ENCODE measurements at places on chromosomes 12 and 14.

DNA sequence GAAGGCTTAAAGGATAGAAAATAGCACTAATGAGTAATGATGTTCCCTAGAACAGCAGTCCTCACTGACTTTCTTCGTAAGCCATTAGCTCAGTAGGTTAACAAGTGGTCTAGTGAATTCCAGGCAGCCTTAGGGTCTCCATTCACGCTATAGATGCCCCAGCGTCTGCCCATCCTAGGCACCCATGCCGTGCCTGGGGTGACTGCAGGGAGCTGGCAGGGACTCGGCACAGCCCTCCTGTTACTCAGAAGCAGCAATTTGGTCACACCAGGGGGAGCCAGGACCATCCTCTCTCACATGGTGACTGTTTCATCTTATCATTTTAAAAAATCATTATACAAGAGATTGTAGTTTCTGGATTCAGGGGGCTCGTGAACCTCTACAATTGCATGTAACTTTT is 66.0 kb upstream of the TRAF3 start:
- no peak for DNase-seq

DNA sequence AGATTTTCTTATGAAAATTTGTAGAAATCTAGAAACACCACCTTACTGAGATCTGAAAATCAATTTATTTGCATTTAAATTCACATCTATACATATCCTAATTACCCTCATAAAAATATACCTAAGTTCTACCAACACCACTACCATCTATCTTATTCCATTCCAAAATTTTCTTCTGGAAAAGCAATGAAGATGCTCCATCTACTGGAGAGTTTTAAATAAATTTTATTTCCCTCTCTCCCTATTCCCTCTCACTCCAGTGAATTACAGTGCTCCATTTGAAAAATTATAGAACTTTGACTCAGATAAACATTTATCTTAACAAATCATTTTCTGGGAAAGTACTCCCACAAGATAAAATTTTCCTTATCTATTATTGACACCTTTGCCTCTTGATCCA is 2.3 kb upstream of the C14orf39 start:
- no peak for DNase-seq

DNA sequence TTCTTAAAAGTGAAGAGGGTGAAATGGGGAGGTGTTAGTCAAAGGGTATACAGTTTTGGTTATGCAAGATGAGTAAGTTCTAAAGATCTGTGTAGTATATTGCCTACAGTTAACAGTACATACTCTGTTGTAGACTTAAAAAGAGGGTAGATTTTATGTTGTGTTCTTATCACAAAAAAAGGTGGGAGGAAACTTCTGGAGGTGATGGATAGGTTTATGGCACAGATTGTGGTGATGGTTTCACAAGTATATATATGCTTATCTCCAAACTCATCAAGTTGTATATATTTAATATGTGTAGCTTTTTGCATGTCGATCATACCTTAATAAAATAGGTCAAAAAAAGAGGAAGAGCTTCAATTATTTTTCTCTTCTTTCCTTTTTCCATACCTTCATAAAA is 64.0 kb downstream of the PDE3A start:
- DNase-seq = no peak

- DNase-seq = no peak
Measured at GRCh38 chr12:120408771-120409170, 29.1 kb upstream of the COX6A1 start.

GRCh38 chr14:74574706-74575105 is 37.3 kb downstream of the LTBP2 start:
- peak; percentile 51 for DNase-seq

DNA sequence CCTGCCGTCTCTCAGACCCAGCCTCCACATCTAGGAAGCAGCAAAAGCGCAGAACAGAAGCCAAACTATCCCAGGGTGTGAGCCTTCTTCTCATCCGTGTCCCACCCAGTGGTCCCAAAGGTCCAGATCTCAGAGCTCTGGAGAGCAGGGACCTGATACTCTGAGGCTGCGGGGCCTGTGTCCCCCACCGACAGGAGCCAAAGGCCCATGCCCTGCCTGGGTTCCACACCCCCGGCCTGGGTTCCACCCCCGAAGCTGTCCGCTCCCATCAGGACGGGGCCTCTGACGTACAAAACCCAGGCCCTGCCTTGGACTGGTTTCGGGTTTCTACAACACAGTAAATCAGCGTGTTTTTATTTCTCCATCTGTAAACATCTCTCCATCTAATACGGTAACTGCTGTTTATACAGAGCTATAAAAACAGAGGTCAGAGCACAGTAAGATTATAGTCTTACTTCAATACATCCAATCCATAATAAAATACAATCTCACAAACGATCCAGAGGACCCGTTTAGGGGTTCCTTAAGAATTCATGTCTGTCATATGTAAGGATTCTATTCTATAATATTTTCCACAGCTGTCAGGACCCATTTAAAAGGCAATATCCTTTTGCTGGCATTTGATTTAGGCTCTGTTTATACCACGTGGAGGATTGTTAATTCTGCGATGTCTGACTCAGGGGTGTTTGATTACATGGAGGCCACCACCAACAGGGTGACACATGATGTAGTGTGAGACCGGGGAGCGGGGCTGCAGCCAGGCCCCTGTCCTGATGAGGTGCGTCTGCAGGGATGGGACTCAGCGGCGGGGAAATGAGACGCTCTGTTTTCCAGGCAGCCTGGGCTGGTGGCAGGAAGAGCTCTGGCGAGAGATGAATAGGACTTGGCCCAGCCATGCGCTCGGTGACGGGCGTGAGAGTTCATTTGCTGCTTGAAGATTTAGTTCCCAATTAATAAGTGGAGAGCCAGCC is 110.3 kb downstream of the DICER1 start:
- DNase-seq = no peak

DNA sequence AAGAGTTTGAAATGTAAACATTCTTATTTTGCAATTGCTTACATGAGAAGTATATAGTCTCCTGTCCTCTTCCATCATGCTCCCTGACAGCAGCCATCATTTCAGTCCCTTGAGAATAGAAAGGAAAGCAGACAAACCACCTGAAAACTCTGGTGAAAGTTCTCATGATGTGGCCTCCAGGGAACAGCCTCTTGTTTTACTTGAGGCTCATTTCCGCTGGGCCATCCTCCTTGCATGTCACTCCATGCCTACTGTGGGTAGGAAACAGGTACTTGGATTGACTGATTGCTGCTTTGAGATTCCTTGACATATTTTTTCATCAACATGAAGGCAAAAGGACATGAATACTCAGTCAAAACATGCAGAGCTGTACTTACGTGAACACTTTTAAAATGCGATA is 6.0 kb downstream of the SYT1 start:
- DNase-seq = no peak

GRCh38 chr12:91772411-91772810 is 373.2 kb downstream of the BTG1 start:
- no peak for DNase-seq

DNA sequence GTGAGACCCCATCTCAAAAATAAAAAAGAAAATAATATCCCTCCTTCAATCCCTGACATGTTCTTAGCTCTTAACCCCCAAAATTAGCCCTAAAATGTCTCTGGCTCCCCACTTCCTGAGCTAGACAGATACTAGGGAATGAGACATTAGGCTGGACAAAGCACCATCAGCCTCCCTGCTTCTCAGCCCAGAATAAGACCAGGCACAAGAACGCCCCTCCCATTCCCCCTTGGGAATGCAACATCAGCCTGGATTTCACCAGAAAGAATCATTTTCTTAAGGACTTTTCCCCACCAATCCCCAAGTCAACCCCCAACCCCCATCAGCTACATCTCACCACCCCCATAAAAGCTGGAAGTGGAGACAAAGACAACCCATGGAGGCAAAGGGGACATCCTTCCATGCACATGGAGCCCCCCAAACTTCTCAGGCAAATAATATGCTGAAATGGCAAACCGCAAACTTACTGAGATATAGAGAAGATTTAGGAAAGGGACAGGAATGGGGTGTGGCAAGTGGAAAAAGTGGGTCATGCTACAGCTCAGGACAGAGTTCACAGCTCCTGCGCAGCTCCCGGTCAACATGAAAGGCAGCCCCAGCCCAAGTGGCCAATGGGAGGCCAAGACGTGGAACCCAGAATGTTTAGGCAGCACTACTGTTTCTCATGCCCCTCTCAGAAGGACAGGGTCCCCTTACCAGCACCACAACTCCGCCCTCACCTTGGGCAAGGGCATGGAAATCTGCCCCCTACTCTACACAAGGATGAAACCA is 2.7 kb downstream of the CHD4 start:
- no peak for DNase-seq

DNA sequence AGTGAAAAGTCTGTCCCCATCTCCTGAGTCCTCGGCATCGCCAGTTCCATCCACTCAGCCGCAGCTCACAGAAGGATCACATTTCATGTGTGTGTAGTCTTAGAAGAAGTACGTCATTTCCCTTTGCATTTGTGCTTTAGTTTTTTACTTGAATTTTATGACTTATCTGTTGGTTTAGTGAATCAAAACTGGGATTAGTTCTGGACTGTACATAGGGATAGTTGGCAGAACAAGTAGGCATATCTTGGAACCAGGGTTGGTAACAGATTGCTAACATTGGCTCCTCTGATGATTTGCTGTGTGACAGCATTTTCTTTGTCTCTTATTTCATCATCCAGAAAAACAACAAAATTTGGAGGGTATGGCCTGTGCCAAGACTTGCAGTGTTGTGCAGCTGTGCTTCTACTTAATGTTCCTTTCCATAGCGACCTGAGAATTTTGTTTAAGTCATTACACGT is 69.6 kb upstream of the AEBP2 start:
- no peak for DNase-seq

GRCh38 chr12:27730097-27730588 is 19.5 kb downstream of the MRPS35 start:
- DNase-seq = no peak

GRCh38 chr12:114412825-114413749 is 7.1 kb upstream of the TBX5 start:
- no peak for DNase-seq

GRCh38 chr12:113700943-113701342 is 229.3 kb upstream of the LHX5 start:
- no peak for DNase-seq

DNA sequence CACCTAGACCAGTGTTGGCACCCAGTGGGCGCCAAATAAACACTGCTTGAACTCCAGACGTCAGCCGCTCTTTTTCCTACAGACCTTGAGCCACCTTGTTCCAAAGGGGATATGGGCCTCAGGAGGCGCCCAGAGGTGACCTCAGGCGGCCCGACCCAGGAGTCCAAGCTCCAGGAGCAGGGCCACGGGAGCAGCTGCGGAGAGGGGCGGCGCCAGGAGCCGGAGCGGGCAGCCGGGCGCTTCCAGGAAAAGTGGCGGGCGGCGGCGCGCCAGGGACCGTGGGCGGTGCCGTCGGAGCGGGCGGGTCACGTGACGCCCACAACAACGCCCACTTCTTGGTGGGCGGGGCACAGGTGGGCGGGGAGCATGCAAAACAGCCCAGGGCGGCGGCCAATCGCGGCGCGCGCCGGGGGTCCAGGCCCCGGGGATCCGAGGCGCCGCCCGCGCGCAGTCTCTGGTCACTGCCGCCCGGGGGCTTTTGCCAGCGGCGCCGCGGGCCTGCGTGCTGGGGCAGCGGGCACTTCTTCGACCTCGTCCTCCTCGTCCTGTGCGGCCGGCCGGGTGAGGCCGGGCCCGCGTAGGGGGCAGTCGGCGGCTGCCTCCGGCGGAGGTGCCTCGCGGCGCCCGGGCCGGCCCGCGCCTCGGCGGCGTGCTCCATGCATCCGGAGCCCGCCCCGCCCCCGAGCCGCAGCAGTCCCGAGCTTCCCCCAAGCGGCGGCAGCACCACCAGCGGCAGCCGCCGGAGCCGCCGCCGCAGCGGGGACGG is at the start of gene ORAI1:
TSS of gene ORAI1 (plus strand) at position 444 of the 766 bp plus-strand sequence.
- peak; percentile 87 for DNase-seq

GRCh38 chr12:21797539-21797938 is 23.0 kb upstream of the KCNJ8 start:
- DNase-seq = no peak

DNA sequence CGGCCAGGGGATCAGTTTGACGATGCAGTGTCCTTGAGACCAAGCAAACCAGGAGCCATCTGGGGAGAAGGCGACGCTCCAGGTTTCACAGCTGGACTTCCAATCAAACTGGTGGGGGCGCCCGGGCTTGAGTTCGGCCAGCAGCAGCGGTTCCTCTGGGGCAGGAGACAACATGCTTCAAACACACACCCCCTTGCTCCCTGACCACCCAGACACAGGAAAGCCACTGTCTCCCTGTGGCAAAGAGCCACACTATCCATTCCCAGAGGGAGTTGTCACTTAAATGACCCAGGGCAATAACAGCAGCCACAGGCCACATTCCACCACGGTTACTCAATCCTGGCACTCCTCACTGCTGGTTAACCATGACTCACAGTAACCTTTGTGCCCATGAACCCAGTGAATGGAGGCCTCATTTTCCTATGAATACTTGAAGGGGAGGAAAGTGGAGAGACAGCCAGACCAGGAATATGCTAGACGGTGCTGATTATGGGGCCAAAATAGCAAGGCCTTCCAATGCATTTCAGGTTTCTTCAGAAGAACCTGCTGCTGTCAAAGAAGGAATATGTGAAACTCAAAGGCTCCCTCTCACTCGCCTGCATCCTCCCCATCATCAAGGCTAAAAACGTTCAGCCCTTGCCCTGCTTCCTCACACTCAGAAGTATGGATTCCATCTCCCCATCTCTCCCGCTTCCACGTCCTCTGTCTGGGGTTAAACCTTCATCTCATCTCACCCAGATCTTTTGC is 8.5 kb downstream of the WSB2 start:
- DNase-seq = peak; percentile 57

DNA sequence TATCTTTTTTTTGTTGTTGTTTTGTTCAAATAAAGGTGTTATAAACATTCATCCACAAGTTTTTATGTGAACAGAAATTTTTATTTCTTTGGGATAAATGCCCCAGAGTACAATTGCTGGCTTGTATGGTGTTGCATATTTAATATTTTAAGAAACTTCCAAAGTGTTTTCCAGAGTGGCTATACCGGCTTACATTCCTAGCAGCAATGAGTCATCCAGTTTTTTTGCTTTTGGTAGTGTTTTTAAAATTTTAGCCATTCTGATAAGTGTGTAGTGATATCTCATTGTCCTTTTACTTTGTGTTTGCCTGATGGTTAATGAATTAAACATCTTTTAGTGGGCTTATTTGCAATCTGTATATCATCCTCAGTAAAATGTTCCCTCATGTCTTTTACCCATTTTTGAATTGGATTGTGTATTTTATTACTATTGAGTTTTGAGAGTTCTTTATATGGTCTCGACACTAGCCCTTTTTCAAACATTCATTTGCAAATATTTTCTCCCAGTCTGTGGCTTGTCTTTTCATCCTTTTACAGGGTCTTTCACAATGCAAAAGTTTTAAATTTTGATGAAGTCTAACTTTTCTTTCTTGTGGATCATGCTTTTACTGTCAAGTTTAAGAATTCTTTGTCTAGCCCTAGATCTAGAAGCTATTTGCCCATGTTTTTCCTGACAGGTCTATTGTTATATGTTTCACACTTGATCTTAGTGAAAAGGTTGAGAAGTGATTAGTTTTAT is 29.5 kb downstream of the PPP4R4 start:
- no peak for DNase-seq

DNA sequence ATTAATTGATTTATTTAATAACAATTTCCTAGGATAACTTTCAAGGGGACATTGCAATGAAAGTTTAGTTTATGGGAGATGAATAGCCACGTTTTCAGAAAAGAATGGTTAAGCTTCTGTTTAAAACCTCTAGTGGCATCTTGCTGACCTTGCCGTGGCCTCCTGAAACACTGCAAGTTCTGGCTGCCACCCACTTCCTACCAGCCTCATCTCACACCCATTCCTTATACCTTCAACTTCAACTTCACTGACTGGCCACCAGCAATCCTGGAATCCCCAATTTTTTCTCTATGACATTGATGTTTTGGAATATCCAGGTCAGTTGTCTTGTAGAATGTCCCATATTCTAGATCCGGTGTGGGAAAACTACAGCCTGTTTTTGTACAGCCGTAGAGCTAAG is 5.2 kb upstream of the HELB start:
- DNase-seq = no peak
